Kasumi-1 (cell line): ENCODE measurements at places on chromosomes 1 and 21.

DNA sequence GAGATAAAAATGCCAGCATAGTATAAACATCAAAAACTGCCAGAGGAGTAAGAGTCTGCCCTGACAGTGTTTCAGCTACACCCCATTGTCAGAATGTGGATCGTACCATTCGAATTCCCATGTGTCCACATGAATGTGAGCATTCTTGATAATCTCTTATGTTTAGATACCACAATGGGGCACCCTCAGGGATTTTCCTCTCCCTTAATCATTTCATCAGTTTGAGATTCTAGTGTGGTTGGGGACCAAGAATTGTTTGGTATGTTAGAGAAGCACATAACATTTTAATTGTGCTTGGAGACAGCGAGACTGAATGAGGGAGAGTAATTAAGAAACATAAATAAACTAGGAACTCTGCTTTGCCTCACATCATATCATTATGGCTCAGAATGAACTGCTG, 120.2 kb downstream of the ZC3H11B start:
- DNase-seq: no peak

DNA sequence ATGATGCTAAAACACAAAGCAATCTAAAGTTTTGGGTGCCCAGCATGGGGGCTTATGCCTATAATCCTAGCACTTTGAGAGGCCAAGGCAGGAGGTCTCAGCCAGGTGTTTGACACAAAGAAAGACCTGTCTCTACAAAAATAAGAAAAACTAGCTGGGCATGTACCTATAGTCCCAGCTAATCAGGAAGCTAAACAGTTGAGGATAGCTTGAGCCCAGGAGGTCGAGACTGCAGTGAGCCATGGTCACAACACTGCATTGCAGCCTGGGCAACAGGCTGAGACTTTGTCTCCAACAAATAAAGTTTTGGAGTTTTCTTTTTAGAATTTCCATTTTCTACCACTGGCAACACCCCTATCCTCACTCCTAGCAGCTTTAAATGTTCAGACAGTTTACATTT, 55.1 kb upstream of the GUCA2A start:
- no peak for DNase-seq

GRCh38 chr21:24204641-24205040, 1402.6 kb downstream of the MRPL39 start:
- DNase-seq: no peak

GRCh38 chr1:232226197-232226712, 403.7 kb downstream of the SIPA1L2 start:
- no peak for DNase-seq

DNA sequence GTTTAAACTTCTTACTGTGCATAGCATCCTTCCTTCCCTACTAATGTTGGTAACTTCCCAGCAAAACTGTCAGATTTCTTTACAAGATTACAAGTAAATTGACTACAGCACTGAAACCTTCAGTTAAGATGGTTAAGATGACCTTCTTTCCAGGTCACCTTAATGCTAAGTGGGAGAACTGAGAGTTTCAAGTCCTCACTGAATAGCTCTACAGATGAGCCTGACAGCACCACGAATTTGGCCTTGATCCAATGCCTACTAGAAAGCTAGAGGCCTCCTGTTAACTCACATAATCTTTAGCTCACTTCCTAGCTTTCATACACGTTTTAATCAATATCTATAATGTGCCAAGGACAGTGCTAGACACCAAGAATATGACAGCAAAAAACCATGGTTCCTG, 276.0 kb upstream of the PLD5 start:
- no peak for DNase-seq

GRCh38 chr1:63757334-63757733, 16.5 kb upstream of the ROR1 start:
- no peak for DNase-seq

DNA sequence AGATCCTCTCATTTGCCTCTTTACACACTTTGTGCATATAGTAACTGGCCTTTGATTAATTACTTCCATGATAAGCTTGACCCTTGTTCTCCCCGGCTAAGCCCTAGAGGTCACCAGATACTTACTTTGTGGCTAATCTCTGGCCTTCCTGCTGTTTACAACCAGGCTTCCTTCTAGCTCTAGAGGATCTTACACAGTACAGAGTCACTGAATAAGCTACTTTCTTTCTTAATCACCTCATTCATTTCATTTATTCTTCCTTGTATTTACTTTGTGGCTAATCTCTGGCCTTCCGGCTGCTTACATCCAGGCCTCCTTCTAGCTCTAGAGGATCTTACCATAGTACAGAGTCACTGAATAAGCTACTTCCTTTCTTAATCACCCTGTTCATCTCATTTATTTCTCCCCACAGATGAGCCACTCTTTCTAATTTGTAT, 144.3 kb upstream of the C1orf21 start:
- no peak for DNase-seq

DNA sequence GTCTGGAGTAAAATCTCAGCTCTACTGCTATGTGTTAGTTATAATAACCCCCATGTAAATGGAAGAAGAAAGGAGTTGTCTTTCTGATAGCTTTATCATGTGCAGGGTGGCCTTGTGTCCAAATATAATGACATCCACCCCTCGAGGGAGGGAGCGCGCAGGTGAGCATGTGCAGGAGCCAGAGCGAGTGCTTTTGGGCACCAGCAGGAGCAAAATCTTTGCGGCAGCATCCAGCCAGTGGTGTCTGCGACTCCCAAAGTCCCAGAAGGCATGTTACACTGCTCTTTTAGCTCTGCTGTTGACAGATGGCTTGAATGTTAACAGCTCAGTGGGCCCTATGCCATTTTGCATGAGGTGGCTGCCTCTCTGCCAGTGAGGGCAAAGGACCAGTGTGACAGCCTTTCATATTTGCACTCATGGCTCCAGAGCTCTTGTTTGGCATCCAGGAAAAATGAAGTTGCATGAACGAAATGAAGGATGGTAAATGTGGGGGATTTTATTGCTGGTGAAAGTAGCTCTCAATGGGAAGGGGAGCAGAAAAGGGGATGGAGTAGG, 146.7 kb downstream of the HMCN1 start:
- no peak for DNase-seq

GRCh38 chr1:59044535-59045121, 252.3 kb upstream of the FGGY start:
- DNase-seq: no peak

- peak; percentile 58 for DNase-seq
Observed at GRCh38 chr1:90707363-90707710, 9.8 kb downstream of the BARHL2 start.

DNA sequence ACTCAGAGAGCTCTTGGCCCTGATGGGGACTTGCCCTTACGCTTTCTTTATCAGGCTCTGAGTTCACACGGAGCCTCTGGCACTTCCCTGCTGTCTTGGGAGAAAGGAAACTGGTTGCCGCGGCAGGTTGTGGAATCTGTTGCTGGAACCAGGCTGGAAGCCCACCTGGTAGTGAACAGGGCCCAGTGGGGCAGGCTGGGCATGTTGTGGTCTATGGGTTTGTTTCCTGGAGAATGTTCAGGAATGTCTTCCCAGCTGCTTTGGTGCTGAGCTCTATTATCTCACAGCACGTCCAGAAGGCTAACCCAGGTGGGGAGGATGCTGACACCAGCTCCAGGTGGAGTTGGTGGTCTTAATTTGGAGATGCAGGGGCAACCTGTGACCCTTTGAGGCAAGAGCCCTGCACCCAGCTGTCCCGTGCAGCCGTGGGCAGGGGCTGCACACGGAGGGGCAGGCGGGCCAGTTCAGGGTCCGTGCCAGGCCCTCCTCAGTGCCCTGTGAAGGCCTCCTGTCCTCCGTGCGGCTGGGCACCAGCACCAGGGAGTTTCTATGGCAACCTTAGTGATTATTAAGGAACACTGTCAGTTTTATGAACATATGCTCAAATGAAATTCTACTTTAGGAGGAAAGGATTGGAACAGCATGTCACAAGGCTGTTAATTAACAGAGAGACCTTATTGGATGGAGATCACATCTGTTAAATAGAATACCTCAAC, 33.3 kb upstream of the TDRD10 start:
- DNase-seq: no peak

GRCh38 chr1:172603816-172604215, 55.1 kb upstream of the FASLG start:
- no peak for DNase-seq

- no peak for DNase-seq
Observed at GRCh38 chr21:19034041-19034440, 630.5 kb upstream of the TMPRSS15 start.

DNA sequence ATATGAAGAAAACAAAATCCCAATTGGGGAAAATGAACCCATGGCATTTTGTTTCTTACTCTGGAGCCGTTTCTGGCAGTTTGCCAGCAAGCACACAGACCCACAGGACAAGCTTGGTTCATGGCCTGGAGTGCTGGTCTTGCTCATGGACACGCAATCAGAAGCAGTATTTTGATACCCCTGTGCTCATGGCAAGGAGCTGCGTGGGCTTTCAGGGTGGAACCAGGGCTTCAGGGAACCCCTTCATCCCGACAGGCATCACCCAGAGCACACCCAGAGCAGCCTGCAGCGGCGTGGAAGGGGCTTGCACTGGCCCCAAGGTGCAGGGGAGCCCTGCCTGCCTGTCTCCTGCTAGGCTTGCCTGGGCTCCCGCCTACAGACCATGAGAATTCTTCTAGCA, 45.4 kb upstream of the PCBP3 start:
- DNase-seq: no peak

- DNase-seq: no peak
Observed at GRCh38 chr1:97783751-97784150, 137.1 kb downstream of the DPYD start.

DNA sequence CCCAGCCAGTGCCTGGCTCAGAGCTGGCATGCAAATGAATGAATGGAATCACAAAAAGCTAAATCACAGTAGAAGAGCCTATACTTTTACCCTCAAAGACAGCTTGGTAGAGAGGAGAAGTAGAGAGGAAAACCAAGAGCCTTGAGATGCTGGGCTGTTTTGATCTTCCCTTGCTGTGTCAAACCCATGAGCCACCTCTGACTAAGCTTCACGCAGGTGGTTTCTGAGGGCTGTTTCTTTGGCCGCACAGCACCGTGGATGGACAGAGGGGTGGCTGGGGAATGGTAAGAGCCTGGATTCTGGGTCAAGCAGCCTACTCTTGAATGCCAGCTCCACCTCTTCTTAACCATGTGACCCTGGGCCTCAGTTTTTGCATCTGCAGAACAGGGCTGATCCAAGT, 18.6 kb downstream of the ABCG1 start:
- no peak for DNase-seq

- peak; percentile 6 for DNase-seq
Observed at GRCh38 chr21:44492567-44493385, 37.5 kb downstream of the LRRC3 start.

- DNase-seq: no peak
Observed at GRCh38 chr1:177800400-177801088, 169.3 kb downstream of the SEC16B start.

DNA sequence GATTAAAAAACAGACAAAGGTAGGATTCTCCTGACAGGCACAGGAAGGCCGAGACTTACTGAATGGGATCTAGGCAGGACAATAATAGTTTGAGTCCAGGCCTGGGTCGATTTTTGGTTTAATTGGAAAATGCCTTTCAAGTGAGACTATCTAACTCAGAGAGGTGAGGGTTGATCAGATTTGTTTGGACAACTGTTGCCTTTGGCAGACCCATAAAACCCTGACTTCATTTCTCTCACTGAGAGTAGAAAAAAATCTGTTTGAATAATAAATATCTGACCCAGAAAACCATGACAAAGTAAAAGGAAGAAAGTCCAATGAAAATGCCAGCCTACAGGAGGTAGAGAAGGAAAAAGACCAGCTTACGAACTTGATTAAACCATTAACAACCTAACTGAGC, 12.3 kb upstream of the SLC30A10 start:
- no peak for DNase-seq

DNA sequence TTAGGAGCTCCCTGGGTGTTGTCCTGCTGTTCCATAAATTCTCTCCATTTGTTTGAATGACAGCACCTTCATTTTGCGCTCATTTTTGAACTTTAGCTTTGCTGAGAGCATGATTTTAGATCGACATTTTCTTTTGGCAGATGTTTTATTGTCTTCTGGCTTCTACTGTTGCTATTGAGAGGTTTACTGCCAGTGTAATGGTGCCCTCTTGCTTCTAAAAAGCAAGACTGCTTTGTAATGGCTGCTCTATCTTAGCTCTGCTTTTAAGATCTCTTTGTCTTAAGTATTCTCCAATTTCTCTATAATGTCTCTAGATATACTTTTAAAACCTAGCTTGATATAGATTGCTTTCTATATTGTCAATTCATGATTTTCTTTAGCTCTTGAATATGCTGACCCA, 27.8 kb downstream of the THEM4 start:
- peak; percentile 24 for DNase-seq

DNA sequence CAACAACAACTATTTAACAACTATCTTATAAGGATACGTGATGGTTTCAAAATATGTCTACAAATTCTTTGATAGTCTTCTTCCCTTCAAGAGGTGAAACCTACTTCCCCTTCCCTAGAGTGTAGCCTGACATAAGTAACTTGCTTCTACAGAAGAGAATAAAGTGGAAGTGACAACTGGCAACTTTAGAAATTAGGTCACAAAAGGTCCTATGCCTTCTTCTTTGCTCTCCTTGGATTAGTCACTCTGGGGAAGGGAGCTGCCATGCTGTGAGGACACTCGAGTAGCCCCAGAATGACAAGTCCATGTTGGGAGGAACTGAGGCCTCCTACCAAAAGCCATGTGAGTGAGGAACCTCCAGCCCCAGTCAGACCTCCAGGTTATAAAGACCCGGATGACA, 19.2 kb downstream of the EFCAB14 start:
- peak; percentile 74 for DNase-seq

- DNase-seq: no peak
Observed at GRCh38 chr1:14039582-14040430, 339.8 kb downstream of the PRDM2 start.

DNA sequence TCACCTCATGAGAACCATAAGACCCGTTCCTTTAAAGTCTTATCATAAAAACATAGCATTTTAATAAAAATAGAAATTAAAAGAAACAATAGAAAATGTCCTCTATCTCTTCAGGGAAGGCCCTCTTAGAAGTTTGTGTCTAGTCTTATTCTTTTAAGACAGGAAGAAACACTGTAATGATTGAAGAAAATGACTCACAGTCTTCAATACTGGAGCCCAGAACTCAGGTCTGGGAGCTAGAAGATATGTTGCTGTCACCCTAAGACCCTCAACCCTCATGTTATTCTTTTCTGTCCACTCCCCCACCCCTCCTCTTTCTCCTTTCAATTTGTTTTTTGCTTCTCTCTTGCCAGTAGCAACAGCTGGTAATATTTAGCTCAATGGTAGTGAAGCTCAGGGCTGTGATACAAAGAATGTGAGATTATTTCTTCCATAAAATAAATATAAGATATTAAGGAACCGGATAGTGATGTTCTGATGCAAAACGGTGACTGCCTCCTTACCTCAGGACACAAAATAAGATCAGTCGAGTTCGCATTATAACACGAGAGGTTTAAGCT, 12.0 kb downstream of the DUSP10 start:
- DNase-seq: no peak
